ENCODE measurements at places on chromosomes 1 and 21. TPM values are rescaled to one million over a fixed set of nuclear protein-coding genes. Genes with fewer than 3 reads are reported as not detected.
A peak's percentile ranks its signal among the peaks of the same experiment; 100 is the strongest.

DNA sequence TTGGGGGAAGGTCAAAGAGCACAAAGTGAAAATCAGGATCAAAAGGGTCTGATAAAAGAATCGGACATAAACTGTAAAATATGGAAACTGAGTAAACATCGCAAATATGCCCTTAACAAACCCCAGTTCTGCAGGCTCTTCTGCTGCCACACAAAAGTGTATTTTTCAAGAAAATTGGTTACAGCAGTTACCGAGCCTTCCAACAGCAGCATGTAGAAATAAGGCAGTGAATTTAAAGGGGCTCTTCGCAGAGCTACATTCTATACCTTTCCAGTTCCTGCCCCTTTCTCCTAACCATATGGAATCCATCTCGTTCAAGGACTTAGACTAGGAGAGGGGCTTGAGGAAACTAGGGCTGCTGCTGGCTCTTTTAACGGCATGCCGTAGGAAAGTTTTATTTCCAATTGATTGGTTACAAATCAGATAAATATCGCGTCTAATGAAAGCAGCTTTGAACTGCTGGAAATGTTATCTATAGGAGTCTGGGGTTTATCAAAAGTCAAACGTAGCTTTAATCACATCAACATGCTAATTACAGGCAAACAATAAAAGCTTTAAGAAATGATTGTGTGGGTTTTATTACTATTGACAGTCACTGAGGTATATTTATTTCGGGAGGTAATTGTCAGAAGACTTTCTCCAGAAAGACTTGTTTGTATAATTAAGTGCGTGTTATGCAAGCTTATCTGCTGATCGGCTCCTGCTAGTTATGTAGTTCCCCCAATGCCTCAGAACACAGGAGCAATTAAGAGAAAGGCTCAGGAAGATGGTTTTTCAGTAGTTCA lies 59.1 kb downstream of the GORAB start:
- no peak for DNase-seq

DNA sequence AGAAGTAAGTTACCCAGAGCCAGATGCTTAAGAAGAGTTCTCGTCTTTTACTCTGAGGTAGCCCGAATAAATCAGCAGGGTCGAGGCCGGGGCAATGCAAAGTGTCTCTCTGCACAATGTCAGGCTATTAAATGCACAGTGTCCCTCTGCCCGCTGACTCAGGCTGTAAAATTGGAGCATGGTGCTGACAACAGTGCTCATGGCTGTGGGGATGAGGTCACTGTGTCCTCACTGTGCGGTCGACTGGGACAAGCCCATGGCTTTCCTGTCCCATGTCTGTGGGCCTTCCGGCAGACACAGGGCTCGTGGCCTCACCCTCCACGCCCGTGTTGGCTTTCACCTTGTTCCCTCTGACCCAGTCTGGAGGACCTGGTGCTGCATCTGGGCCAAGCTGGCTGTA lies 14.6 kb upstream of the SLC2A1 start:
- DNase-seq = no peak

FAM72C gene
- polyA plus RNA-seq = not detected

DNA sequence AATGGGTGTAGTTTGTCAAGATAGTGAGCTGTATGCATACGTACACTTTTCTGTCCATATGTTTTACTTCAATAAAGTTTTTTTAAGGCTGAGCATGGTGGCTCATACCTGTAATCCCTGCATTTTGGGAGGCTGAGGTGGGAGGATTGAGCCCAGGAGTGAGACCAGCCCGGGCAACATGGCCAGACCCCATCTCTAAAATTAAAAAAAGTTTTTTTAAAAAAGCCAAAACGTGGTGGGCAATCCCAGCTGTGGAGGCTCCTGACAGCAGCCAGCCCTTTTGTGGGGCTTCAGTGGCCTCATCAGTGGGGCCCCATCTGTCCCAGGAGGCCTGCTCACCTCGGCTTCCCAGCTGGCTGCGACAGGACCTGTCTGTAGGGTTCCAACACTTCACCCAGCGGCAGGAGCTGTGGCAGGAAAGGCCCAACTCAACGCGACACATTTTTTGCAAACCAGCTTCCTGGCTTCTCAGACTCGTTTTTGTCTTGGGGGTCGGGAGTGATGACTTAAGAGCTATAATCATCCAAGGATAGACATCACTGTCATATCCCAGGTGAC lies 56.9 kb upstream of the LBR start:
- no peak for DNase-seq

DNA sequence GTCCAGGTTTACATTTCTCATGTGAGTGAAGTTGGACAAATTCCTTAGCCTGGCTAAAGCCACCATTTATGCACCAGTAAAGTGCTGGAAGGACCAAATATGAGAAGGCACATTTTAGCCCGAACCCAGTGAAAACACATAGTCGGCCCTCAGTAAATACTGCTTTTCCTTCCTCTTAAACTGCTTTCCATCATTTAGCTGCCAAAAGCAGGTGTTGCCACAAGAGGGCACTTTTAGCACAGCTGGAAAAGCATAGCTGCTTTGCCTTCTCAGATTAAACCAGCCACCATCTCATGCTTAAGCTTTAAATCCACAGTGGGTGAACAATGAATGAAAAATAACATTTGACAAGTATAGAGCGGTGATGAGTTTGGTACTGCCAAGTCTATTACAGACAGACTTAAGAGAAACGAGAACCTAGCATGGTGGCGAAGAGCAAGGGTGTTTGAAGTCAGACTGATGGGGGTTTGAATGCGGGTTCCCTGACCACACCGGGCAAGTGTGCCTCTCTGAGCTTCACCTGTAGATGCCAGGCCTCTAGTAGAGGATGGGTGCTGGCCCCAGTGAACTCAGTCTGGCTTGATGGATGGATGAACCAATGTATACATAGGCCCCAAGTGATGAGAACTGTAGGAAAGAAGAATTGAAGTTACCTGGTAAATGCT lies 57.8 kb downstream of the SLC35D1 start:
- DNase-seq = peak; percentile 50

OR10J4 gene
- not detected for polyA plus RNA-seq

DNA sequence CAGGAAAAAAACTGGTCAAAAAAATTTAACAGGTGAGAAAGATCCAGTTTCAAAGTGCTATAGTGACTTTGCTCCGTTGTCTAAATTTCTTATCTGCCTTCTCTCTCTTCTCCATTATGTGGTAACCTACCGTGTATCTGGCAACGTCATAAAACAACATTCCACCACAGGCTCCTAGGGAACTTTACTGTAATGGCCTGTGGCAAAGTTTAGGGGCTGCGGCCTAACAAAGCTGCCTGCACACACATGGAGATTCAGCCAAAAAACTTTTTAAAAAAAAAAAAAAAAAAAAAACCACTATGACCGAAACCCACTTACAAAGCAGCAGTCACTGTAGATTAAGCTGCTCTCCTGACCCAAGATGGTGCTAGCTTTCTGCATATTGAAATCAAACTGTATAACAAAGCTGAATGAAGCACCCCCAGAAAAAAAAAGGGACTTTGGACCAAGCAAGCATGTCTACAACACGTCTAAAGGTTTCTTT lies 202.6 kb downstream of the SLC45A1 start:
- DNase-seq = no peak

LCE1A gene
- not detected for polyA plus RNA-seq

MAP3K7CL gene
- 4.7 TPM for polyA plus RNA-seq

- no peak for DNase-seq
These were observed 561.8 kb upstream of the ADAMTS5 start for GRCh38 chr21:27528697-27529096.

DNA sequence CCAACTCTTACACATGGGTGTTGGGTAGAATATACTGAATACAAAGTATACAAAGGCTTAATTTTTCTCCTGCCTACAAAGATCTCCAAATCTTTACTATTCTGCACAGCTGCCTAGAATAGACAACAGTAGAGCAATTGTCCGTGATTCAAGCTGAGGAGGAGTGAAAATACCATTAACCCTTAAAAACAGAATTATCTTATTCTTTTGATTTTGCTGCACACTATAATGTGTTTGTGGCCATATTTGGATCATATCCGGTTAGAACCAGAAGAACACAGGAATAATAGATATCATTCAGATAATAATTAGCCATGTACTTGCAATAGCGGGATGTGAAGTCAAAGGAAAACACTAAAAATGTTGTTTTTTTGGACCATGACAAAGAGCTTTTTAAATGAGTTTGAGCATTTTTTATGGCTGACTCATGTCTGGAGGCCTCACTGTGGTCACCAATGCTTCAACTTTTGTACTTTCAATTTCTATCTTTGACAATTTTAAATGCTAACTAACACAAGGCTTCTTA lies 197.6 kb upstream of the FOXD3 start:
- no peak for DNase-seq

GRCh38 chr1:9181176-9181906 lies 52.4 kb upstream of the GPR157 start:
- DNase-seq = peak; percentile 57

A3GALT2 gene
- not detected for polyA plus RNA-seq

DNA sequence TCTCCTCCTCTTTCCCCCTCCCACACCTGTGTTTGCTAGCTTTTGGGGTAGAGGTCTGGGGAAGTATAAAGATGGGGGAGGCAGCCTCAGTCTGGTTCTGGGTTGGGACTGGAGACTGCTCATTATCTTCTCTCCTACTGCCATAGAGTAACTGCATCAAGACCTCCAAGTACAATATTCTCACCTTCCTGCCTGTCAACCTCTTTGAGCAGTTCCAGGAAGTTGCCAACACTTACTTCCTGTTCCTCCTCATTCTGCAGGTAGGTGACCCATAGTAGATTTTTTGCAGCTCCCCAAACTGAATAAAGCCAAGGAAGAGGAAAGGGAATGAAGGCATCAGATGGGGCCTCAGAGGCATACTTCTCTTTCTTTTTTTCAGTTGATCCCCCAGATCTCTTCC lies 5.3 kb downstream of the ATP8B2 start:
- no peak for DNase-seq

DNA sequence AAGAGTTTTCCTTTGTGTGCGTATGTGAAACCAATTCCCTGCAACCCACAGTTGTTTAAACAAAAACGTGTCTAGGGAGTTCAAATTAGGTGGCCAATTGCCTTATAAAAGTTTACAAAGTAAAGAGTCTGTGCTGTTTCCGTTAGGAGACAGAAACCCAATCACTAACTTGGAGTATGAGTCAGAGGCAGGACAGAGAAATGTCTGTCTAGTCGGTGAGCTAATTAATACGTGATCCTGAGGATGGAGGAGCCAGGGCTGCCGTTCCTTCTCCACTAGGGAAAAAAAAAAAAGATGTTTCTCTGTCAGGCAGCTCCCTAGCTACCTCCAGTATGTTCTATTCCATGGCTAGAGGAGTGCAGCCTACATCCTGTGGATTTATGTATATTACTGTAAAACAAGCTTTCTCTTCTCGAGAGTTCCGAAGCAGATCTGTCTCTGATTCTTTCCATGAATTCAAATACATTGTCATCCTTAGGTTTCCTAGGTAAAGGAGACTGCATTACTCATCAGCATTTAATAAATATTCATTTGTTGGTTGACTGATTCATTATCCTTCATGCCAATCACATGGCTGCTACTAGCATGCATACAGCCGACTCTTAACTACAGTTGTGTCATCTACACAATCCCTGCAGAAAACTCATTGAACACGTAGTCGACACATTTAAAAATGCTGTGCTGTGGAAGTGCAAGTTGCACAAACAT lies 430.6 kb downstream of the KIF26B start:
- no peak for DNase-seq

- DNase-seq = no peak
These were observed 83.3 kb downstream of the DISP1 start for GRCh38 chr1:222898191-222898527.

DNA sequence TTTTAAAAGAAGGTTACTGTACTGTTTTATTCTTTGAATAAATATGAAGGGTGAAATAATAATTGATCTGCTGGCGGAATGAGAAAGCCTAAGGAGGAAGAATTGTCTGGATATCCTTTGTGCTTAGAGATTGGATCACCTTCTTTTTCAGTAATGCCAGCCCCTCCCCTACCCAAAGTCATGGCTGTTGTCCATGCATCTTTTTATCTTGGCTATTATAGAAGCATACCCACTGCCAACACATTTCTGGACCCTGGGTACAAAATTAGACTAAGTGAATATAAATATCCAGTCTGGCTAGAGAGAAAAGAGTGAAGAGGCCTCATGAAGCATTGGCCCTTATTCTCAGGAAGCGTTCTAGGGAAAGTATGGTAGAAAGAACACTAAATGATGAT lies 28.1 kb downstream of the AK4 start:
- no peak for DNase-seq

DNA sequence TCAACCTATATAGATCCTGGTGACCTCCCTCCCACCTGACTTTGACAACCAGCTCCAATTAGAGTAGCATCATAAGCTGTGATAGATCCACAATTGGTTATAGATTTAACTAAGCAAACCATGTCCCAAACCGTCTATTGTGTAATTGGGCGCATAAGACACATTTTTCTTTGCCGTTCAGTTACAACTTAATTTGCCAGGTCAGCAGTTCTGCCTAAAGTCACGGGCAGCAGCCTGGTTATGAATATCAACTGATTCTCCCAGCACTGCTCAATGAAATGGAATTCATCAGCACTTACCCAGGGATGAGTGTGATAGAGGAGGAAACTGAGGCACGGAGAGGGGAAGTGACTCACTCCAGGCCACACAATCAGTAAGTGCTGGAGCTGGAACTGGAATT lies 73.4 kb downstream of the KLHDC7A start:
- DNase-seq = no peak

- no peak for DNase-seq
These were observed 19.9 kb downstream of the MX2 start for GRCh38 chr21:41381731-41382130.

CRYAA gene
- polyA plus RNA-seq = not detected

DNA sequence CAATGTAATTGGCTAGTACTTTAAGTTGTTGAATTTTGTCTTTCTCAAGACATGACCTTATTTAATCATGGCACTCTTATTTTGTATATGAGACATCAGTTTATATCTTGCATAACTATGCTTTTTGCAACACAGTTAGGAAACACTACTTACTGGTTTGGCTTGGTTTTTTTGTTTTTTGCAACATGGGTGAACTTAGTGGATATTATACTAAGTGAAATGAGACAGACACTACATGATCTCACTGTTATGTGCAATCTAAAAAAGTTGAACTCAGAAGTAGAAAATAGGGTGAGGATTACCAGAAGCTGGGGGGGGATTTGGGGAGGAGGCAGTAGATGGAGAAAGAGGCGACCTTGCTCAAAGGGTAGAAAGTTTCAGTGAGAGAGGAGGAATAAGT lies 132.1 kb downstream of the PLA2G4A start:
- no peak for DNase-seq

COL24A1 gene
- not detected for polyA plus RNA-seq

LRRC39 gene
- not detected for polyA plus RNA-seq

GRCh38 chr1:244104309-244105060 lies 53.4 kb downstream of the ZBTB18 start:
- no peak for DNase-seq

All from CD4-positive, alpha-beta memory T cell (primary cell).